Astrocyte (in vitro differentiated cells and primary cell): ENCODE measurements at places on chromosomes 2 and 18. TPM values are rescaled to one million over a fixed set of nuclear protein-coding genes. Genes with fewer than 3 reads are reported as not detected.

Gene DNAJC5G
- total RNA-seq = not detected in 2 replicates

Gene MRPL33
- 80.7 and 85.3 TPM in 2 replicates for total RNA-seq

Gene GULP1
- 33.4 and 39.4 TPM in 2 replicates for total RNA-seq

Gene SCN7A
- total RNA-seq = 0.36 and 0.50 TPM in 2 replicates

Gene SIGLEC15
- 0.19 and 0.27 TPM in 2 replicates for total RNA-seq

Gene TMEM198
- 3.8 TPM in 2 replicates for total RNA-seq

Gene CSRNP3
- total RNA-seq = 5.9 and 6.5 TPM in 2 replicates

- H3K4me3 ChIP-seq = no peak overlapping the region
- peaks cover 13% of the 10 kb centered on the region for H3K4me1 ChIP-seq
- H3K36me3 ChIP-seq = no peaks in the 10 kb centered on the region
- H3K27me3 ChIP-seq = no peaks in the 10 kb centered on the region
- DNase-seq = no peak
These were observed 56.8 kb upstream of the RASGRP3 start for GRCh38 chr2:33419581-33420200.

GRCh38 chr2:16860627-16861026 is 195.0 kb upstream of the CYRIA start:
- peaks cover 7% of the 10 kb centered on the region for H3K4me1 ChIP-seq
- DNase-seq = peak; percentile 14
- no peak overlapping the region for H3K27ac ChIP-seq
- H3K4me3 ChIP-seq = no peak overlapping the region

GRCh38 chr2:8722986-8723385 is 41.1 kb downstream of the ID2 start:
- H3K27me3 ChIP-seq = no peaks in the 10 kb centered on the region
- no peak for DNase-seq
- no peak overlapping the region for H3K4me3 ChIP-seq
- H3K36me3 ChIP-seq = no peaks in the 10 kb centered on the region
- H3K4me1 ChIP-seq = no peaks in the 10 kb centered on the region

GRCh38 chr18:63284827-63285733 is 34.5 kb downstream of the BCL2 start:
- H3K36me3 ChIP-seq = no peaks in the 10 kb centered on the region
- no peak overlapping the region for H3K4me3 ChIP-seq
- no peaks in the 10 kb centered on the region for H3K27me3 ChIP-seq
- no peak overlapping the region for H3K27ac ChIP-seq
- no peaks in the 10 kb centered on the region for H3K4me1 ChIP-seq

DNA sequence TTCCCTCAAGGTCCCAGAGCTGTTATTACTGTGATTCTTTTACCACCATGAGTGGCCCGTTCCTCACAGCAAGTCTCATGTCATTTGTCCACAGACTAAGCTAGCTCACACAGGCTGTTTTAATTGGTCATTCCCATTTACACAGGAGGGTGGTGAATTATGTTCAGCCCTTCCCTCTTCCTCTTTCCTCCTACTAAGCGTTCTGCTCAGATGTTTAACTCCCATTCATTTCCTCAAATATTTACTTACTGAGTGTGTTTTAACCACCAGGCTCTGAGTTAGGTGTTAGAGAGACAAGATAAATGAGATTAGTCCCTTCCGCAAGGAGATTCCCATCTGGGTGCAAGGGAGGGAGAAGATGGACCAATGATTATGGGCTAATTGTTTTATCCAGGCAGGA is 403.6 kb upstream of the ACVR2A start:
- no peak overlapping the region for H3K4me3 ChIP-seq
- no peaks in the 10 kb centered on the region for H3K27me3 ChIP-seq
- H3K36me3 ChIP-seq = no peaks in the 10 kb centered on the region
- no peaks in the 10 kb centered on the region for H3K4me1 ChIP-seq
- H3K27ac ChIP-seq = no peak overlapping the region
- no peak for DNase-seq

DNA sequence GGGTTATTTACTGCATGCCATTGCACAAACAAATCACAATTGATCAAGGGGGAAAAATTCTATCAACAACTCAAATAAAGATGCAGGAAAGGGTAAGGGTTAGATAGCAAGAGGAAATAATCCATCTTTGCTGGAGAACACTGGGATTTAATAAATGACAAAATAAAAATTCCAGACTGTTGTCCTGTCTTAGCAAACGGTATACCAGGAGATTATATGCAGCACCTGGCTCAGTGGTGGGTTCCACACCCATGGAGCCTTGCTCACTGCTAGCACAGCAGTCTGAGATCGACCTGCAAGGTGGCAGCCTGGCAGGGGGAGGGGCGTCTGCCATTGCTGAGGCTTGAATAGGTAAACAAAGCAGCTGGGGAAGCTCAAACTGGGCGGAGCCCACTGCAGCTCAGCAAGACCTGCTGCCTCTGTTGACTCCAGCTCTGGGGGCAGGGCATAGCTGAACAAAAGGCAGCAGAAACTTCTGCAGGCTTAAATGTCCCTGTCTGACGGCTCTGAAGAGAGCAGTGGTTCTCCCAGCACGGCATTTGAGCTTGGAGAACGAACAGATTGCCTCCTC is 296.5 kb upstream of the THSD7B start:
- no peak overlapping the region for H3K4me3 ChIP-seq
- H3K4me1 ChIP-seq = no peaks in the 10 kb centered on the region
- H3K27me3 ChIP-seq = no peaks in the 10 kb centered on the region
- H3K27ac ChIP-seq = no peak overlapping the region
- H3K36me3 ChIP-seq = no peaks in the 10 kb centered on the region

GRCh38 chr2:29601321-29601720 is 320.1 kb downstream of the ALK start:
- peaks cover 12% of the 10 kb centered on the region for H3K4me1 ChIP-seq
- H3K36me3 ChIP-seq = no peaks in the 10 kb centered on the region
- no peak overlapping the region for H3K27ac ChIP-seq
- no peak for DNase-seq
- no peak overlapping the region for H3K4me3 ChIP-seq

DNA sequence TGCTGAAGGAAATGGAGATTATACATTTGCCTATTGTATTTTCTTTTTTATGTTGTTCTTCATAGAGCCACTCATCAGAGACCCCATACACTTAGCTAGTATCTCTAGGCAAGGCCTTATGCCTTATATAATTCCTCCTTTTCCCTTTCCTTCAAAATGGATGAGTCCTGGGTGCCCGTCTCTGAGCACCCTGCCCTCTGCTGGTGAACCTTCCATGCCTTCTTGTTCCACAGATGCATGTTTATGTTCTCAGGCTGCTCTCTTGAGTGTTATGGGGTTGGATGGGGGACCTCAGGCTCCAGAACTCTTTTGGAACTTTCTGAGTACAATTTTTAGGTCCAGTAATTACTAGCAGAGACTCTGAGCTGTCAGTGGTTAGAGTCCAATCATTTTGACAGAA is 368.6 kb upstream of the SPRED2 start:
- H3K27me3 ChIP-seq = no peaks in the 10 kb centered on the region
- H3K4me3 ChIP-seq = no peak overlapping the region
- H3K36me3 ChIP-seq = no peaks in the 10 kb centered on the region
- no peaks in the 10 kb centered on the region for H3K4me1 ChIP-seq
- no peak overlapping the region for H3K27ac ChIP-seq
- DNase-seq = no peak

DNA sequence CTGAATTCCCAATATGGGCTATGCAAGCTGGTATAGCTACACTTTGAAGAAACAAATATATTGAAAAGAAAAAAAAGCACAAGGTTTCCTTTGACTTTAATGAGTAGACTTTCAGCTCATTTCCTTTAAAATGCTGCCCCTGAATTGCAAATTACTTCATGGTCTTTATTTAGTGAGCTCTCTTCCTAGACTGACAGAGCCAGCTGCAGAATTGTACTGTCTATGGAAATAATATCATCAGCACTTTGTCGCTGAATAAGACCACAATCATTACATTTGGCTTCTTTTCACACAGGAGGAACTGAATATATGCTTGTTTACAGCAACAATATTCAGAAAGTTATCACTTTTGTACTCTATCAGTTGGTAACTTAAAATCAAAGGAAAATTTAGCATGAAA is 41.7 kb downstream of the ARL5A start:
- no peak for DNase-seq
- H3K27ac ChIP-seq = no peak overlapping the region
- H3K27me3 ChIP-seq = no peaks in the 10 kb centered on the region
- H3K36me3 ChIP-seq = no peaks in the 10 kb centered on the region
- H3K4me1 ChIP-seq = no peaks in the 10 kb centered on the region

DNA sequence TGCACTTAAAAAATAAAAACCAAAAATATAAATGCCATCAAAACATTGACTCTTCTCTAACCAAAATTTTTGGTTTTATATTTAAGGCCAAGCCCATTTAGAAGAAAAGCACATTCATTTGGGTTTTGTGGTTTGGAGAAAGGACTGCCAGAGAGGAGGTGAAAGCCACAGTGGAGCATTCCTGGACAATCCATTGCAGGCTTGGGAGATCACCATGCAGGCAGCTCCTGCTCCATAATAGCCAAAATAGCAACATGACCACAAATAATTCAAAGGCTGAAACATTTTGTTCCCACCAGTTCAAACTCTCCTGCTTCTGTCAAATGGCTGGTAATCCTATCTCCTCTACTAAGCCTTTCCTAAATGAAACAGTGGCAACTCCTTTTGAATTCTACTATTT is 73.5 kb downstream of the GALNT3 start:
- no peak overlapping the region for H3K4me3 ChIP-seq
- no peaks in the 10 kb centered on the region for H3K27me3 ChIP-seq
- no peaks in the 10 kb centered on the region for H3K36me3 ChIP-seq

GRCh38 chr18:59960272-59960671 is 60.5 kb downstream of the PMAIP1 start:
- H3K36me3 ChIP-seq = no peaks in the 10 kb centered on the region
- no peak overlapping the region for H3K27ac ChIP-seq
- no peak overlapping the region for H3K4me3 ChIP-seq
- peaks cover 2% of the 10 kb centered on the region for H3K27me3 ChIP-seq
- peaks cover 6% of the 10 kb centered on the region for H3K4me1 ChIP-seq

DNA sequence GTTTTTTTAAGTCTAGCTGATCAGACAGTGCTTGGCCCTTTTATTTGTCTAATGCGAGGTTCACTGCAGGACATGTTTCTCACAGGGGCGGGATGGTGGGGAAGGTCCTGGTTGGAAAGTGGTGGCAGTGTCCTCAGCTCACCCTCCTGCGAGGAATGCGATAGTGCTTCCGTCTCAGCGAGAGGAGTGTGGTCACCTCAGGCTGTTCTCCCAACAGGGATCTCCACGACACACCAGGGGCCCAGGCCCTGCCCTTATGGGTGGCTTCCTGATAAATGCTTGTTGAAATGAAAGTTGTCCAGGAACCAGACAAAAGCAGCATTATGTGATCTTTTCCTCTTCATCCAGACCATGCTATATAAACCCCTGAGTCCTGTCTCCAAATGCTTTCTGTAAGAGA is 70.1 kb downstream of the BOLA3 start:
- no peak for DNase-seq
- no peaks in the 10 kb centered on the region for H3K27me3 ChIP-seq
- H3K4me3 ChIP-seq = no peak overlapping the region
- peaks cover 7% of the 10 kb centered on the region for H3K36me3 ChIP-seq

DNA sequence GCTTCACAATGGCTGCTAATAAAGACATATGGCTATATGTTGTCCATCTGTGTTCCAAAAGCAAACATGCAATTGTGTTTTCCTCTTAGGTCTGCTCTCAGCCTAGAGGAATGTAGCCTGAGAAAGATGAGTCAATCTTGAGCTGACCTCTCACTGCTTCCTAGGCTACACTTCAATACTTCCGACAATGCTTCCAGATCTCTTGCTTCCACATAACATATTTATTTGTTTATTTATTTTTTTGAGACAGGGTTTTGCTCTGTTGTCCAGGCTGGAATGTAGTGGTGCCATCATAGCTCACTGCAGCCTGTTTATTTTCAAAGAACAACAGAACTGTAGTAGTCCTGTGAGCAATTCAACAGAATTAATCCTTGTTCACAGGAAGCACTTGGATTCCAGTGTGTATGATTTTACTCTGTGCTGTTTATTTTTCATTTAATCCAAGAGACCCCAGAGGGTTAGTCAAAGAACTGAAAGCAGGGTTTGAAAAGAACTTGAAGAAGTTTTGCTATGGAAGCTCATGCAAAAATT is 437.9 kb downstream of the TXNL1 start:
- peaks cover 40% of the 10 kb centered on the region for H3K4me1 ChIP-seq
- peak overlapping the region; percentile 72 for H3K27ac ChIP-seq
- peak overlapping the region; percentile 19 for H3K4me3 ChIP-seq
- peak; percentile 67 for DNase-seq
- no peaks in the 10 kb centered on the region for H3K27me3 ChIP-seq
- no peaks in the 10 kb centered on the region for H3K36me3 ChIP-seq

DNA sequence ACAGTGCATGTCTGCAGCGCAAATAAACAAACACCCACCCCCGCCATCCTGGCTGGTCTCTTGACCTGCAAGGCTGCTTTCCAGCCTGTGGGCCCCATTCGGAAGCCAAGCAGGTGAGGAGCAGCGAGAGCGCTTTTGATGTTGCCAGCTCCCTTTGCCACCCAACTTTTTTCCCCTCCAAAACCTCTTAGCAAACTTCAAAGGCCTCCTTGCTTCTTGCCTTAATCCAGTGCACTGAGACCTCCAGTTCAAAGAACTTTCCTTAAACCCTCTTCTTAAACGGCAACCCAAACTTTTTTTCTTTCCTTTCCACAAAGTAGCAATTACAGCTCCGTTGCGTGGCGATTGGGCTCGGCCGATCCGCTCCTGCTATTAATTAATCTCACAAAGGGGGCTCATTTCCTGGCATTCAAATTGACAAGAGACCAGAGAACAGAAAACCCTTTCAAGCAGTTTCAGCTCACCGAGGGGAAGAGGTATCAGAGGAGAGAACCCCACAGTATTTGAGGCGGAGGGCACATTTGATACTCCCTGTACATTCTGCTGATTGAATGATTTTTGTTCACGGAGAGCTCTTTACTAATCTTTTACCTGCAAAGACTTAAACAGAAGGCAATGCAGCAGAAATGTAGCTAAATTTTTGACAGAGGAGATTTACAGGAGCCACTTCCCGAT is 531.4 kb downstream of the TMEM182 start:
- H3K36me3 ChIP-seq = no peaks in the 10 kb centered on the region
- no peaks in the 10 kb centered on the region for H3K27me3 ChIP-seq
- DNase-seq = no peak
- H3K4me1 ChIP-seq = no peaks in the 10 kb centered on the region
- no peak overlapping the region for H3K27ac ChIP-seq

DNA sequence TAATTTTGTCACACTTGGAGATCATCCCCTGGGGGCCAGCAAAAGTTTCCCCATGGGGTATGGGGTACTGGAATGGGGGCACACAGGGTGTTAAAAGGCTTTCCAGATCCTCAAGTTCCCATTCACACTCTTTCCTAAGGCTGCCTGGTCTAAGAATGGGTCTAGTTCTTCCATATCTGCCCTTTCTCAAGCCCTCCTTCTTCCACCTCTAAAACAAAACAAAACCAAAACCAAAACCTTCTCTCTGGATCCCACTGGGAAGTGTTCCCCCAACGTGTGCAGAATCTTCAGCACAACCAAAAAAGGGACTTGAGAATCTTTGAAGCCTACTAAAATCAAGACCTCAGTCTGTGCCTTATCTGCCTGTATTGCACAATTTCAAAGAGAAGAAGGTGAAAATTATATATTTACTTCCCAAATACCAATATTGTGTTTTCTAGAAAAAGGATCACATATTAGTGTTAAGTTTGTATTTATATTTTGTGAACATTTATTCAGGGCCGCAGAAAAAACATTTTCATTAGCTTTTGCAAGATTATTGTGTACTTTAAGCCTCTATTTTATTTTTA is 207.2 kb upstream of the TCF4 start:
- no peaks in the 10 kb centered on the region for H3K27me3 ChIP-seq
- H3K4me1 ChIP-seq = peaks cover 9% of the 10 kb centered on the region
- DNase-seq = no peak
- H3K4me3 ChIP-seq = no peak overlapping the region

GRCh38 chr18:74476140-74476539 is 19.0 kb upstream of the DIPK1C start:
- no peak overlapping the region for H3K27ac ChIP-seq
- no peaks in the 10 kb centered on the region for H3K27me3 ChIP-seq
- no peak overlapping the region for H3K4me3 ChIP-seq
- no peaks in the 10 kb centered on the region for H3K36me3 ChIP-seq
